ENCODE measurements at places on chromosomes 5 and 9.

DNA sequence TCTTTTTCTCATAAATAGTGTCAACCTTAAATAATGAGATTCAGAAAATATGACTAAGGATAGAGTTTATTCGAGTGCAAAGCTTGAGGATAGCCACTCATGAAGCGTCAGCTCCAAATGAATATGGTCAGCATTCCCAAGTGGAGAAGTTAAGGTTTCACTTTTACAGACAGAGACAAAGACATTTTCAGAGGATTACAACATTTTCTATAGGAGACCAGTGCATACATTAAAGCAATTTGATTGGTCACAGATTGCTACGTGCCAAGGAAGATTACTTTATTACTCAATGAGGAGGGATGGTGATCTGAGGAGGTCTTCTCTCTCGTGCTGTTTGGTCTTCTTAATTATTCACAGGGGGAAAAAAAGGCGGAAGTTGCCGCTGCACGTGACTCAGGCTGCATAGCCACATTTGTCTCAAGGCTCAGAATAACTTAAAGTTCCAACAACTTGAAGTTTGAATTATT, 60.1 kb upstream of the SPATA31C2 start:
- no peak for DNase-seq

- peak; percentile 49 for DNase-seq
These were observed 28.8 kb downstream of the TMEM174 start for GRCh38 chr5:73201547-73202513.

- DNase-seq, result no peak
These were observed 199.0 kb upstream of the NR4A3 start for GRCh38 chr9:99622679-99623078.

- DNase-seq, result no peak
These were observed 60.6 kb downstream of the DRD1 start for GRCh38 chr5:175383350-175383749.

DNA sequence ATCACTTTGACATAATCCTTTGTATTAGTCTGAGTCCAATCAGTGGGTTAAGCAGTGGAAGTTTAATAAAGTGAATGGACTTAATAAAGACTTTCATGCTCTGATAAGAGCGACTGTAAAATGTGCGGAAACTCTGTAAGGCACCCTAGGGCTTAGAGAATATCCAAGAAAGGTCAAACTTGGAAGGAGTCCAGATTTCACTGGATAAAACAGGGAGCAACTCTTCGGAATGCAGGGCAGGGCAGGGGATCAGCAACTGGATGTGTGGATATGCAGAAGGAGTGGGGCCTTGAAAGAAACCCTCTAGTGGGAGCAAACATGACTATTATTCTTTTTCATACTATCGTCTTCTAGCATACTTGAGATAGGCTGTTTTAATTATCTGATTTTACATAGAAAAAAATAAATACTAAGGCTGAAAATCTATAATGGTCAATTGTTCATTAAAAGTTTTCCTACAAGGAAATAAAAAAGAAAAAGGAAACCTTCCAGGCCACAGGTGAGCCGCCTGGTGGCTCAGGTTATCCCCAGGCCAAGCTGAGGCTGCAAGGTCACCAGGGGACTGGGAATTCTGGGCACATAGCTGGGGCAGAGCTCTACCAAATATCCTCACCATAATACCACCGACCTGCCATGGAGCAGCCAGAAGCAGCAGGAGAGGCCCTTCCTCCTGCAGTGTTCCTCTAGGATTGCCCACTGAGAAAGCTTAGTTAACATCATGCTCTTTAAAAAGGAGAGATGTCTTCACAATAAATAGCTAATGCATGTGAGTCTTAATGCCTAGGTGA, 46.3 kb upstream of the CCDC112 start:
- DNase-seq, result no peak

- DNase-seq, result no peak
These were observed 216.8 kb upstream of the NFIL3 start for GRCh38 chr9:91640428-91640827.

- no peak for DNase-seq
These were observed 12.4 kb upstream of the ASS1 start for GRCh38 chr9:130432362-130432761.

DNA sequence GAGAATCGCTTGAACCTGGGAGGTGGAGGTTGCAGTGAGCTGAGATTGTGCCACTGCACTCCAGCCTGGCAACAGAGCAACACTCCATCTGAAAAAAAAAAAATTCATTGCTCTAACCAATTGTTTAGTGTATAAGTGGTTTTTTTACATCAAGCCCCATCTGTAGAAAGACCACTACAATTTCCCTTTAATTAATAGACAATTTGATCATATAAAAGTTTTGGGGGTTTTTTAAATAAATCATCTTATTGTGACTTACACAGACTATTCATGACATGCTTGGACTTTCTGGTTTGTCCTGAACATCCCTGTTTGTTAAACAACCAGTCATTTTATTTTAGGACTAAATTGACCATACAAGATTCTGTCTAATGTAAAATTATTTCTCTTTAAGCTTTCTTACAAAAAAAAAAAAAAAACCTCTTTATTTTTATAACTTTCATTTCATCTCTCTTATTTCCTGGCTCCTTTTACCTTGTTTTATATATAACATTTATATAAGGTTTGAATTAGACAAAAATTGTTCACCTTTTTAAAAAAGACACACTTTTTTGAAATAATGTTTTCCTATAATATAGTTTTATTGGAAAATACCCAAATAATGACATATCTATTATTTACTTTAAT, 9.8 kb upstream of the FANCC start:
- no peak for DNase-seq

GRCh38 chr5:124995421-124995820, 249.0 kb upstream of the ZNF608 start:
- no peak for DNase-seq

- no peak for DNase-seq
These were observed 13.2 kb upstream of the LNPEP start for GRCh38 chr5:96922499-96923244.

- no peak for DNase-seq
These were observed 31.1 kb downstream of the SEMA6A start for GRCh38 chr5:116543501-116543900.

- DNase-seq, result no peak
These were observed 66.1 kb upstream of the STK32A start for GRCh38 chr5:147168578-147169327.

DNA sequence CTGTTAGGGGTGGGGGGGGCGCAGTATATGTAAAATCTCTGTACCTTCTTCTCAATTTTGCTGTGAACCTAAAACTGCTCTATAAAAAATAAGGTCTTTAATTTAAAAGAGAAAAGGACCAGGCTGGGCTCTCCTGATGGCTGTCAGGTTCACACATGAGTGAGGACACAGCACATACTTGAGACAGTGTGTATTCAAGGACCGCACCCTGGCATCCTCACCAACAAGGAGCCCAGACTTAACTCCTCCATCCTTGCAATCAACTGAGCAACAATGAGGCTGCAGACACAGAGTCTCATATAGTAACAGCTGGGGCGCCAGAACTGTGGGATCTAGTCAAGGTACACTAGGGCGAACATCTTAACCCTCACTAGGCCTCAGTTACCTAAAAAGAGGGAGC, 9.8 kb downstream of the TNIP1 start:
- DNase-seq, result no peak

- DNase-seq, result no peak
These were observed 37.6 kb downstream of the ROPN1L start for GRCh38 chr5:10479154-10479721.

- no peak for DNase-seq
These were observed 5.3 kb upstream of the OR2V2 start for GRCh38 chr5:181142054-181142453.

DNA sequence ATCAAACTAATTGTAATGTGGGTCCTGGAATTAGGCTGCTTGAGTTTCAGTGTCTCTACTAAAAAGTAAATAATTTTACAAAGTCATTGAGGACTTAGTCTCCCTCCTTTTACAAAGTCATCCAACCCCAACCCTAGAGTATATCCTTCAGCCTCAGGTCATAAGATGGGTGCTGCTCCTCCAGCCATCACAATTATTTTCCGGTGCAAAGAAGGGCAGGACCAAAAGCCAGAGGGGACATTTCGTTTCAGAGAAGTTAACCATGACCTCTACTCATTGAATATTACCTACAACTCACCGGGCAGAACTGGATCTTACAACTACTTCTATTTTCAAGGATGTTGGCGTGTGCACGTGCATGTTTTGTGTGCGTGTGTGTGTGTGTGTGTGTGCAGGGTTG, 60.5 kb upstream of the TNFSF8 start:
- no peak for DNase-seq

DNA sequence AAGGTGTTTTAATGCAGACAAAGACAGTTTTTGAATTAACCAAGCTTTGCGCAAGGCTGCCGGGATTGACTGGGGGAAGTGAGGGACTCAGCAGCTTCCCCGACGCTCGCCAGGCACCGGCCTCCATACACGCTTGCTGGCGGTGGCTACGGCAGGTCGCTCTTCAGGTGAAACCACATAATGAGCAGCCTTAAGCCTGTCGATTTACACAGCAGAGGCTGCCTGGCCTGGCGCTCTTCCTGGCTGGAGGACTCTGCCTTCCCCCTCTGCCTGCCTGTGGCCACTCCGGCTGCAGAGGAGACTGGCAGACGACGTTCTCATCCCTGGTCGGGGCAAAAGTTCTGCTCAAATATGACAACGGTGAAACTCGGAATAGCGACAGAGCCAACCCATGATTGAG, 9.0 kb upstream of the NOTCH1 start:
- no peak for DNase-seq

GRCh38 chr5:1926471-1927341, 44.0 kb upstream of the IRX4 start:
- no peak for DNase-seq

- DNase-seq, result no peak
These were observed 50.1 kb upstream of the TTC39B start for GRCh38 chr9:15357050-15357653.

GRCh38 chr9:3180696-3181048, 336.8 kb upstream of the PUM3 start:
- DNase-seq, result no peak

DNA sequence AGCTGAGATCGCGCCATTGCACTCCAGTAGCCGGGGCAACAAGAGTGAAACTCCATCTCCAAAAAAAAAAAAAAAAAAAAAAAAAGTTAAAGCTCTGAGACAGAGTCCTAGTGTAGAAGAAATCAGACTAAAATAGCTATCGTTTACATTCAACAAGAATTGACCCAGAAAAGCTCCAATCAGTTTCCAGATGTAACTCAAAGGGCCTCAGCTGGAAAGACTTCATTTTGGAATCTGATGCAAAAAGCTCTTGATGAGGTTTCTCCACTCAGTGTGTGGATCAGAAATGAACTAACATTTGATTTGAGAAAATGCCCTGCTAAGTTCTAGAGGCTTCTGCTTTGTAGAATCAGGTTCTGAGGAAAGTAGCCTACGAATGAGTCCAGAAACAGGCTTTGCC, 7.2 kb upstream of the C1QTNF2 start:
- DNase-seq, result no peak

GRCh38 chr9:123058834-123059233, 25.4 kb downstream of the GPR21 start:
- no peak for DNase-seq

GRCh38 chr9:98944057-98944733, 488 bp downstream of the COL15A1 start:
- no peak for DNase-seq

- DNase-seq, result no peak
These were observed 30.4 kb downstream of the SEMA5A start for GRCh38 chr5:9515436-9515835.

DNA sequence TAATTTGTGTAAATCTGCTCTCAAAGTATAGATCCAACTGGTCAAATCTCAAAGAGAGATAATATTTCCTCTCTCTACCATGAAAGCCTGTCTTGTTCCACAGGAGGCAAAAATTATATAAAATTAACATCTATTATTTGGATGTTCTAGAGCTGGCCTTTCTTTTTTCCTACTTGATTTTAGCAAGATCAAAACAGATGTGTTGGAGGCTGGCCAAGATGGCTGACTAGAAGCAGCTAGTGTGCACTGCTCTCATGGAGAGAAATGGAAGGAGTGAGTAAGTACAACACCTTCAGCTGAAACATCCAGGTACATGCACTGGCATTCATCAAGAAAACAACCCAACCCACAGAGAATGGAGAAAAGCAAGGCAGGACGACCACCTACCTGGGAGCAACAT, 298.6 kb upstream of the SLC24A2 start:
- DNase-seq, result no peak

DNA sequence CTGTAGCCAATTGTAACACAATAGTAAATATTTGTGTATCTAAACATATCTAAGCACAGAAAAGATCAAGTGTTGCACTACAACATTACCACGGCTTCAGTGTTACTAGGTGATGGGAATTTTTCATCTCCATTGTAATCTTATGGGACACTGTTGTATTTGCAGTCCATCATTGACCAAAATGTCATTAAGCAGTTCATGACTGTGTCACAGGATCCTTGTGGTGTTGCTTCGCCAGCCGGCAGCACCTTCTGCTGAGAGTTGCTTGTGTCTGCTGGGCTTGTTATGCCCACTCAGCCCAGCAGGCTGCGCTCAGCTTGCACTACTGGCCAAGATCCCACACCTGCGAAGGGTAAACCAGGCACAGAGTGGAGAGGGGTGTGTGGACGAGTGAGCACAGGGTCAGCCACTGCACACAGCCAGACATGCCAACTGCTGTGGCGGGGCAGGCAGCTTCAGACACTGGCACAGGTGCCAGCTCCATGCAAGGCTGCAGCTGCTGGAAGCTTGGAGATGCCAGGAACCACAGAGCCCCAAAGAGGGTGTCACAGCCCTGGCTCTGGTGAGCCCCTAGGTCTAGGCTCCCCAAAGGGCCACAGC, 273.7 kb downstream of the CETN3 start:
- no peak for DNase-seq

- peak; percentile 28 for DNase-seq
These were observed at the start of gene ERGIC1 for GRCh38 chr5:172833686-172834414. Gene ERGIC1 (plus strand): TSS chr5:172834251. CDS start chr5:172834414, 163 bp downstream.

GRCh38 chr5:129853588-129853987, 50.7 kb upstream of the CHSY3 start:
- DNase-seq, result no peak

DNA sequence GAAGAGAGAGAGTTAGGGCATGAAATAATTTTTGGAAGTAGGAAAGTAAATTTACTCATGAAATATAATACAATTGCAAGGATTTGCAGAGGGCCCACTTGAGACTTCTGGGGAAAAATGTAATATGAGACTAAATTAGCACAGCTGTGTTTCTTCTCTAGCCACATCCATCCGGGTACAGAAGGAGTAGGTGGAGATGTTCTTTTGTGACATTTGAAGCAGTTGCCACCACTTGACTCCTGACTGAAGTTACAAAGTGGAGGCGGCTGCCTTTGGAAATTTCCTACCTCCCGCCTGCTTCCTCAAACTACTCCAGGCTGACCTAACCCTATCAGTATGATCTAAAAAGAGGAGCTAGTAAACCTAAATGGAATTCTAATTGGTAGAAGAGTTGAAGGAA, 58.1 kb upstream of the SHISAL2B start:
- DNase-seq, result no peak

- no peak for DNase-seq
These were observed 182.9 kb downstream of the MRPS30 start for GRCh38 chr5:44991693-44992092.

- no peak for DNase-seq
These were observed 164.2 kb downstream of the ICE1 start for GRCh38 chr5:5586721-5587120.

GRCh38 chr5:50564079-50564478, 102.4 kb upstream of the PARP8 start:
- DNase-seq, result no peak

GRCh38 chr5:73749485-73750270, 123.7 kb downstream of the ARHGEF28 start:
- no peak for DNase-seq
